ENCODE measurements at places on chromosomes 2 and 18. TPM values are rescaled to one million over a fixed set of nuclear protein-coding genes. Genes with fewer than 3 reads are reported as not detected.

DNA sequence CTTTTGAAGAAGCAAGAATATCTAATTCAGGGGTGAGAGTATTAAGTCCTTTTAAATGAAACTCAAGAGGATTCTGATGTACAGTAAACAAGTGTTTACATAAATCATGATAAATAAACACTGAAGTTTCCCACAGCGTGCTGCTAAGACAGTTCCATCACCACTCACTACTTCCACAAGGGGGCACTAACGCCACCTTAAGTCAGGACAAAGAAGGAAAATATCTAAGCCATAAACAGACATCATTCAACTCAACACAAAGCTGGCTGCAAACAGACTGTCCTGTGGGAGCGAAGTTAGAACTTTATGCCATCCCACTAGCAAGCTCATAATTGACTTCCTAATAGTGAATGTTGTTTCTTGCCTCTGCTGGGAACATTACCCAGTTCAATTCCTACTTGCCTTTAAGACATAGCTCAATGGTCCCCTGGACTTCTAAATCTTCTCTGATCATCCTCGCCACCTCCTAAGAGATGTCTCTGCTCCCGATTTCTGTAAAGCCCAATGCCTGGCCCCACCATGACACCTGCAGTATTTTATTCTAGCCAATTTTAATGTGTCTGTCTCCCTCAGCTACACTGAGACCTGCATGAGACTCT, 36.5 kb downstream of the MRPL44 start:
- peak; percentile 90 for DNase-seq
- H3K4me3 ChIP-seq = no peak overlapping the region
- H3K27me3 ChIP-seq = no peaks in the 10 kb centered on the region
- H3K4me1 ChIP-seq = peaks cover 10% of the 10 kb centered on the region

GRCh38 chr2:62817995-62818713, 112.6 kb downstream of the EHBP1 start:
- no peak overlapping the region for H3K27ac ChIP-seq
- H3K4me3 ChIP-seq = no peak overlapping the region
- no peaks in the 10 kb centered on the region for H3K27me3 ChIP-seq
- DNase-seq = no peak

GRCh38 chr18:336713-337112, 68.9 kb upstream of the THOC1 start:
- H3K36me3 ChIP-seq = no peaks in the 10 kb centered on the region
- no peak overlapping the region for H3K27ac ChIP-seq
- no peak overlapping the region for H3K4me3 ChIP-seq
- no peaks in the 10 kb centered on the region for H3K4me1 ChIP-seq

DNA sequence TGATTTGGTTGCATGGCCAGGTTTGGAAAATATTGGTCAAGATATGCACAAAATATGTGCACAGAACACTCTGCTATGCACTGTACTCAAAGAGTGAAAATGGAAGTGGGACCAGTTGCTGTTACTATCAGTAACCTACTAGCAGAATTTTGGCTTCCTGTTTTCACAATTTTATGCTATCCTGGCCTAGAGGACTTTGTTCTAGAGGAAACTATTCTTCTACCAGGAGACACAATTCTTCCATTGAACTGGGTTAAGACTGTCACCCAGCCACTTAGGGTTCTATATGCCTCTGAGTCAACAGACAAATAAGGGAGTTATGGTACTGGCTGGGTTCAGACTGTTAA, 431.4 kb upstream of the DCC start:
- no peak for DNase-seq
- H3K4me3 ChIP-seq = no peak overlapping the region
- no peak overlapping the region for H3K27ac ChIP-seq
- H3K36me3 ChIP-seq = no peaks in the 10 kb centered on the region
- no peaks in the 10 kb centered on the region for H3K4me1 ChIP-seq
- no peaks in the 10 kb centered on the region for H3K27me3 ChIP-seq

DNA sequence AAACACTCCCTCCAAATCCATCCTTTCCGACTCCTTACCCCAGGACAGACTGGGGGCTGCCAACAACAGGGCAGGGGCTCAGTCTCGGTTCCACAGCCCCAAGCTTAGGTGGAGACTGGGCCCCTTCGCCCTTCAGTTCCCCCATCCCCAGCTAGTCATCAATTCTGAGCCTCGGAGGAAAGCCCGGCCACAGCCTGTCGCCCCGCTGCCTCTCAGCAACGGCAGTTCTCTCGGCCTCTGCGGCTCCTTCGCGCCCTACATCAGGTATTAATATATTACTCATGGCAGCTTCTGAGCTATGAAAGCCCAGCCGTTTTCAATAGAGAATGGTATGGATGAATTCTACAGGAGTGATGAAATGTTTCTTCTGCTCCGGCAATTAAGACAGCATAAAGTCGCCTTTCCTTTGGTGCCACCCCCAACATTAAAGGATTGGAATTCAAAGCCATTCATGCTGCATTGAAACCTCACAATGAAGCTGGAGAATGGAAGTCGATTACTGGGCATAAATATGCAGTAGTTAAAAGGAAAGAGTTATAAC, 2.8 kb downstream of the HDAC4 start:
- peaks cover 59% of the 10 kb centered on the region for H3K4me1 ChIP-seq
- DNase-seq = no peak
- H3K27ac ChIP-seq = no peak overlapping the region

- H3K27me3 ChIP-seq = peaks cover 12% of the 10 kb centered on the region
- no peaks in the 10 kb centered on the region for H3K36me3 ChIP-seq
- no peak overlapping the region for H3K4me3 ChIP-seq
- DNase-seq = no peak
- H3K27ac ChIP-seq = no peak overlapping the region
Measured at GRCh38 chr2:33219114-33219513, 257.3 kb upstream of the RASGRP3 start.

- peaks cover 43% of the 10 kb centered on the region for H3K4me1 ChIP-seq
- H3K4me3 ChIP-seq = peak overlapping the region; percentile 63
- H3K36me3 ChIP-seq = peaks cover 38% of the 10 kb centered on the region
- no peak for DNase-seq
- H3K27ac ChIP-seq = peak overlapping the region; percentile 95
- no peaks in the 10 kb centered on the region for H3K27me3 ChIP-seq
Measured at GRCh38 chr2:205700331-205701132, 18.2 kb downstream of the NRP2 start.

DNA sequence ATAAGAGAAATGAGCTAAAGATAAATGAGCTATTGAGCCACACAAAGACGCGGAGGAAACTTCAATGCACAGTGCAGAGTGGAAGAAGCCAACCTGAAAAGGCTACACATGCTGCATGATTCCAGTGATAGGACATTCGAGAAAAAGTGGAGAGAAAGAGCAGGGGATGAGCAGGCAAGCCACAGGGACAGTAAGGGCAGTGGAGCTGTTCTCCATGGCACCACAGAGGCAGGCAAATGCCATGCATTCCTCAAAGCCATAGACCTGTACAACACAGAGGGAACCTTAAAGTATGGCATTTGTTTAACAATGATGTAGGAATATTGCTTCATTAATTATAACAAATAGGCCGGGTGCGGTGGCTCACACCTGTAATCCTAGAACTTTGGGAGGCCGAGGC, 36.5 kb upstream of the ZNF236 start:
- H3K4me3 ChIP-seq = no peak overlapping the region
- H3K4me1 ChIP-seq = peaks cover 8% of the 10 kb centered on the region
- no peak overlapping the region for H3K27ac ChIP-seq

GRCh38 chr2:143514413-143514812, 385.2 kb downstream of the ARHGAP15 start:
- DNase-seq = no peak

The GPR55 gene
- 0.38 TPM for total RNA-seq

The RNF125 gene
- 32.6 TPM for total RNA-seq

The GPC1 gene
- total RNA-seq = 6.6 TPM

The TTLL4 gene
- 71.2 TPM for total RNA-seq

The DAPL1 gene
- not detected for total RNA-seq

All from activated CD4-positive, alpha-beta T cell treated with anti-CD3 and anti-CD28 coated beads, Interleukin-2, amount 10 ng/mL, durations not matched to agents 24 days and 14 days (primary cell).